GM23248 (cell line): ENCODE measurements at places on chromosomes 16 and 17. TPM values are rescaled to one million over a fixed set of nuclear protein-coding genes. Genes with fewer than 3 reads are reported as not detected.

- peak; percentile 84 for DNase-seq
Observed at GRCh38 chr16:26983426-26983825, 83.3 kb upstream of the C16orf82 start.

DNA sequence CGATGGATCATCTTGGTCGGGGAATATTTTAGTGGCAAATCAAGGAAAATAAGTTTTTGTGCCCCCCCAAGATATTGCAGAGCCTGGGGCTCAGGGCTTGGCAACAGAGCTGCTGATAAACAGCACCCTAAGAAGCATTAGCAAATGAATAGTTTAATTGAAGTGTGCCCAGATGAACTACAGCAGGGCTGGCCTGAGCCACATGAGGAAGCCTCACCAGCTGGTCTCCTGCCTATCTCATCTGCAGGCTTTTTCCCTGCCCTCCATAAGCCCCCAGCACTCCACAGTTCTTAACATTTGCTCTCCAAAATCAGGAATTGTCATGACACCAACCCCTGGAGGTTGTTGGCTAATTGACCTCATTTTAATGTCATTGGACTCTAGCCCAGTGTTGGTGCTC, 480.2 kb downstream of the HS3ST3B1 start:
- no peak for DNase-seq

GRCh38 chr17:31339906-31340661, 18.7 kb upstream of the EVI2A start:
- DNase-seq = peak; percentile 86

The CCDC200 gene
- polyA plus RNA-seq = 0.37 and 0.70 TPM in 2 replicates

DNA sequence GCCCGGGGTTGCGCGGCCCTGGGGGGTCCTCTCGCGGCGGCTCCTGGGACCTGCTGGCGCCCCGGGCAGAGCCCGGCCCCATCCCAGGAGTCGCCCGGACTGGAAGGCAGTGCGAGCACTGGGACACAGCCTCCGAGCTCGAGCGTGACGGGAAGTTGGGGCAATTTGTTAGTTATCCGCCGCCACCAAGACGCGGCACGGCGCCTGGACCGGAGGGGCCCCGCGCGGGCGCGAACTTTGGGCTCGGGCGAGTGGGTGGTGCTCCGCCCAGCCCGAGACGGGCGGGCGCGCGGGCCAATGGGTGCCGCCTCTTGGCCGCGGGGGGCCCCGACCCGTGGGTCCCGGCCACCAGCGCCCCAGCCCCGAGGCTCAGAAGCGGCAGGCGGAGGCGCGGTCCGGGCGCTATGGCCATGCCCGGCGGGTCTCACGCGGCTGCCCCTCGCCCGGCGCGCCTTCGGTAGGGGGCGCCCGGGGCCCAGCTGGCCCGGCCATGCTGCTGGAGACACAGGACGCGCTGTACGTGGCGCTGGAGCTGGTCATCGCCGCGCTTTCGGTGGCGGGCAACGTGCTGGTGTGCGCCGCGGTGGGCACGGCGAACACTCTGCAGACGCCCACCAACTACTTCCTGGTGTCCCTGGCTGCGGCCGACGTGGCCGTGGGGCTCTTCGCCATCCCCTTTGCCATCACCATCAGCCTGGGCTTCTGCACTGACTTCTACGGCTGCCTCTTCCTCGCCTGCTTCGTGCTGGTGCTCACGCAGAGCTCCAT, at the start of gene ADORA2B:
ADORA2B (plus strand) TSS at position 372 of the 768 bp plus-strand sequence; CDS start at position 491, 119 bp downstream.
- DNase-seq = peak; percentile 85

The ROGDI gene
- 21.4 and 25.2 TPM in 2 replicates for polyA plus RNA-seq

- peak; percentile 8 for DNase-seq
Observed at GRCh38 chr17:47013341-47013740, 34.3 kb upstream of the RPRML start.

The PKMYT1 gene
- polyA plus RNA-seq = 21.1 TPM in 2 replicates

The GRAPL gene
- not detected in 2 replicates for polyA plus RNA-seq

The KCNJ2 gene
- polyA plus RNA-seq = 0.68 and 0.75 TPM in 2 replicates

- DNase-seq = peak; percentile 4
Observed at GRCh38 chr16:79213214-79213613, 387.3 kb downstream of the MAF start.

DNA sequence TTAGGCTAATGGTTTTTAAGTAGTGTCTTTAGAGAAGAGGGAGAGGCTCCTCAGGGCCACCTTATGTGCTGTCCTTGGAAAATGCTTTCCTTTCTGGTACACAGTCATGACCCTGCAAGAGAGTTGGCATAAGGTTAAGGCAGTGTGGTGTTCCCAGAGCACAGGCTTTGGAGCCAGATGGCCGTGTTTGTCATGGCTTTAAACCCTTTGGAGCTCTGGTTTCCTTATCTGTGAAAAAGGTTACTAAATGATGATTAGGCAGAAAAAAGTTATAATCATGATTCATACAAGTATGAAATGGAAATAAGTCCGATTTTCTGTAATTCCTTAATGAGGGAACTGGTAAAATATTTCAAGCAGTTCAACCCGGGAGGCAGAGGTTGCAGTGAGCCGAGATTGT, 13.2 kb downstream of the UTP4 start:
- peak; percentile 30 for DNase-seq

DNA sequence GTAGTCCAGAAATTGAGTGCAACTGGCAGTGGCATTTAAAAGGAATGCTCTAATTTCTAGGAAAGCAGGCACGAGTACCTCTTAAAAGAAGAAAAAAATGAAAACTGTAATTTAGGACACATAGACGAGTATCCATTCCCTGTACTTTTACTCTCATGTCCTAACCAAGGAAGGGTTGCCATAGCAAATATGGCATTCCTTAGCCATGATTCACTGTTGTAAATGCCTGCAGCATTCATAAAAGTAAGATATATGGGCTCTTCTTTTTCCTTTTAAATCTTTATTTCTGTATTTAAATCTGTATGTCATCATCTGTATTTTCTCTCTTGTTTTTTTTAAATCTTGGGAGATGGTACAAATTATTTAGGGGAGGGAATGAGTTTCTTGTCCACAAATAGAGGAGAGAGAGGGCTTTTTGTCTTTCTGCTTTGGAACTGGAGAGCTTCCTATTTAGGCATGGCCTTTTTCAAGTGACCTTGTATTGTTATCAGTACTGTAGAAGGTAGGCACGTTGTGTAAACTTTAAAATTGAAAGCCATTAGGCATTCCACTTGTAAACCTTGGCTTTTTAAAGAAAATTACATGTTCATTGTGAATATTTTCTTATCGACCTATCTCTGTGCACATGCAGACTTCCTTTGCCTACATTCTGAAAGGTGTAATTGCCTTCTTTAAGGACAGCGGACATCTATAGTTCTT, 50.0 kb downstream of the TENT4B start:
- peak; percentile 91 for DNase-seq

DNA sequence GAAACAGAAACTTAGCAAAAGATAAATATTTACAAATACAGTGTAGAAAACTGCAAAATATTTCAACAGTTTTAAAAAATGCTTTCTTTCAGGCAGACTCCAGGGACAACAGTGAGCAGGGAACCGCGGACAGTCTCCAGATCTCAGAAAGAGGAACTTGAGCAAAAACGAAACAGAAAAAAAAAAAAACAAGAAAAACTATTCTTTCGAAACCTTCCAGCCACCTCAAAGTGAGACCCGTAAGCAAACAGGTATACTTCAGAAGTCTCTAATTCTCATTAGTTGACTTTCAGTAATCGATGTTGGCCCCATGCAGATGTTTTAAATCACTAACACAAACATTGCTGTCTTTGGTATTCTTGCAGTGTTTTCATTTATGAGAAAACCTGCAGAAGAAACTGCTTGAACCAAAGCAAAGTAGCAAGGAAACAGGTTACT, 15.7 kb upstream of the CCL1 start:
- DNase-seq = peak; percentile 9

The IL21R gene
- 0.90 and 1.2 TPM in 2 replicates for polyA plus RNA-seq
